Dermis microvascular lymphatic vessel endothelial cell (primary cell): ENCODE measurements at places on chromosomes 16 and 17. TPM values are rescaled to one million over a fixed set of nuclear protein-coding genes. Genes with fewer than 3 reads are reported as not detected.

The ARHGDIG gene
- 0.13 TPM in 1 of 2 replicates, not detected in the other for total RNA-seq

The CD300E gene
- total RNA-seq, result not detected in 2 replicates

DNA sequence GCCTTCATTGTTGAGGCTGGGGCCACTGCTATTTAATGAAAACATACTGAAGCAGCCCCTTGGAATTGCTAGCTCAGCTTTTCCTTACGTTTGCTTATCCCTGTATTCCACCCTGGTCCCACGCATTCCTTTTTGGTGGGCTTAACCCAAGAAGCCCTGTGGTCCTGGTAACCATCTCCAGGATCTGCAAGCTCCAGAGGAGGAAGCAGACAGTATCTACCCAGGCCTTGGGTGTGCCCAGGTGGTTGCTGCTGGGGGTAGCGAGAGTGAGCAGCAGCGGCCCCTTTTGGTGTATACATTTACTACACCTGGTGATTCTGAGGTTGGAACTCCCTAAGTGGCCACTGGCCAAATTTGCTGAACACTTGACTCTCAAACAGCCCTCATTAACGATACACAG is 97.7 kb downstream of the CBLN1 start:
- no peak for DNase-seq

DNA sequence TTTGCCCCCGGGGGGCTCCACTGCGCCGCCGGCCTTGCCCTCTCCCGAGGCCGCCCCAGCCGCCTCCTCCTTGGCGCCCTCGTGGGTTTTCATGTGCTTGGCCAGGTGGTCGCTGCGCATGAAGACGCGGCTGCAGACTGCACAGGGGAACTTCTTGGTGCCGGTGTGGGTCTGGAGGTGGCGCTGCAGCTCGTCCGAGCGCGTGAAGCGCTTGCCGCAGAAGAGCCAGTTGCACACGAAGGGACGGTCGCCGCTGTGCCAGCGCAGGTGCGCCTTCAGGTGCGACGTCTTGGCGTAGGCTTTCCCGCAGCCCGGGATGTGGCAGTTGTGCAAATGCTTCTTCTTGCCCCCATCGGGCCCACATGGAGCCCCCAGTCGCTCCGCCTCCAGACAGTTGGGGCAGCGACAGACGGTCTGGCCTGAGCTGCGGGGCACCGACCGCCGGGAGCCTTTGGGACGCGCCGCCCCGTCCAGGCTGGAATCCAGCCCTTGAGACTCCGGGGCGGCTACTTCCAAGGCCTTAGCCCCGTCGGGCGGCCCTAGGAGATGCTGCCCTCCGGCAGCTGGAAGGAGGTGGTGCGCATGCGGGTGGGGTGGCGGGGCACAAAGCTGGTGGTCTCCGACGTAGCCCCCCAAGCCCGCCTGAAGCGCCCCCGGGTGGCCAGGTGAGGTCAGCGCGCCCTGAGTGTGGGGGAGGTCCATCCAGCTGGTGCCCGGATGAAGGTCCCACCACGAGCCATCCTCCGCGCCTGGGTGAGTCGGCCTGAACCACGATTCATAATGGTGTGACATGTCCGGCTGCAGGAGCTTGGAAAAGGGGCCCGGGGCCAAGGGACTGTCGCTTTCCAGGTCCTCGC is 3.4 kb downstream of the SP6 start:
- no peak for DNase-seq

GRCh38 chr17:35890774-35891155 is 10.6 kb upstream of the CCL5 start:
- DNase-seq, result no peak

DNA sequence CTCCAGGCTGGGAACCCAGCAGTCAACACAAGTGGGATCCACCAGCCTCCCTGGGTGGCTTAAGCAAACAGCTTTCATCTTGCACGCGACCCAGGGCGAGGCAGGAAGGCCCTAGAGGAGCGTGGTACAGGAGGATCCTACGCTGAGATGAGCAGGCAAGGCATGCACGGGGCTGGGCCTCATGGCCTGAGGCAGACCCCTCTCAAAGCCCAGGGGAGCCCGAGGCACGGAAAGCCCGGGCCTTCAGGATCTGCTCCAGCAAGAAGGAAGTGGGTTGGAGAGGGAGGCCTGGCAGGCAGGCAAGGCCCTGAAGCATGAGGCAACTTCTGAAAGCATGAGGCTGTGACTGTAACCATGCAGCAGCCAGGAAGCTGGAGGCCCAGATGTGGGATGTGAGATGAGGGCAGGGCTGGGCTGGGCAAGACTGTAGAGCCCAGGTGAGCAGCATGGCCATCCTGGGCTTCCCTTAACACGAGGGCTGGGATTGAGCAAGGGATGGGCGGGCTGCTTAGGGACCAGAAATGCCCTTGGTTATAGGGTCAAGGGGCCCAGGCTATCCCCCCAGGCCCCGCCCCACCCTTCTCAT is 338.7 kb downstream of the C16orf95 start:
- DNase-seq, result no peak

- no peak for DNase-seq
Observed at GRCh38 chr17:65079489-65079900, 23.0 kb upstream of the GNA13 start.
